ENCODE measurements at places on chromosomes 5 and 9. TPM values are rescaled to one million over a fixed set of nuclear protein-coding genes. Genes with fewer than 3 reads are reported as not detected.

The PPP1R26 gene
- 5.1 TPM for total RNA-seq

The FAM240B gene
- not detected for total RNA-seq

The PCDHA1 gene
- not detected for total RNA-seq

The UBE2B gene
- total RNA-seq: 62.0 TPM

The SLC12A7 gene
- total RNA-seq: 20.1 TPM

The MACROH2A1 gene
- 207 TPM for total RNA-seq

The FSTL4 gene
- not detected for total RNA-seq

The TRIP13 gene
- total RNA-seq: 0.75 TPM

The LIX1 gene
- not detected for total RNA-seq

Measured in subcutaneous adipose tissue (tissue), 4 donors.